ENCODE measurements at places on chromosomes 4 and X.

DNA sequence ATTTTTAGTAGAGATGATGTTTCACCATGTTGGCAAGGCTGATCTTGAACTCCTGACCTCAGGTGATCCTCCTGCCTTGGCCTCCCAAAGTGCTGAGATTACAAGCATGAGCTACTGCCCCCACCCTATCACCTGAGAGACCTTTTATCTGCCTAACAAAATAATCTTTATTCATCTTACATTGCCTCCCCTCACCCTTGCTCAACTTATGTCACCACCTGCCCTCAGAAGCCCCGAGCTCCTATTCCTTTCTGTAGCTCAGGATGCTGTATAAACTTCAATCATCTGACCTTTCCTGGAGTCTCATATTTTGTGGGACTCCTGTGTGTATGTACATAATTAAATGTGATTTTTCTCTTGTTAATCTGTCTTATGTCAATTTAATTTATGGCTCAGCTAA lies 29.7 kb upstream of the ENPP6 start:
- DNase-seq = no peak

GRCh38 chr4:111991163-111991562 lies 154.1 kb upstream of the FAM241A start:
- no peak for DNase-seq

GRCh38 chr4:101200561-101200960 lies 146.8 kb downstream of the PPP3CA start:
- DNase-seq = peak; percentile 87

- DNase-seq = no peak
These were observed 96.7 kb downstream of the AREG start for GRCh38 chr4:74541667-74542066.

DNA sequence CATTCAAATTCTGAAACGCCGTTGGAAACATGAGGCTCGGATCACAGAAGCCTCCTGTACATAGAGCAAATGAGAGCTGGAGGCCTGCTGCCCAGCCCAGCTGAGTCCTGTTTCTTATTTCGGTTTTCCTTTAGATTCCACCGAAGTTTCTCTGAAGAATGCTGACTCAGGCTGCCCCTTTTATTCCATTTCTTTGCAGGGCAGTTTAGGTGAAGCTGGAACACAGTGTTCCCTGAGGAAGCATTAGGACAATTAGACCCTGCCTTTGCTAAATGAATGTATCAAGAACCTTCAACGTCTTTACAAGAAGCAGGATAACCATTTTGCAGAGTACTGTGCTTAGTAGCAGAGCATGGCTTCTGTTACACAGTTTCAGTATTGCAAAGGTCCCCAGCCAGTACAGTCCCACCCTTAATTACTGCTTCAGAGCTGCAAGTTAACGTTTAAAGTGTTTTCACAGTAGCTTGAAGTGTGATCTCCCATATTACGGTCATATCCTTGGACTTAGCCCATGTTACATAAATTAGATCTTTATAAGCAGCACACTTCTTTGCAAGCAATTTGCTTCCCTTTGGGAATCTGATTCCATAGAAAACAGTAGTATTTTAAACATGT lies 117.0 kb downstream of the TBL1X start:
- no peak for DNase-seq

- no peak for DNase-seq
These were observed 86.4 kb downstream of the LDB2 start for GRCh38 chr4:16812041-16812440.

- DNase-seq = no peak
These were observed 1.9 kb upstream of the PRR27 start for GRCh38 chr4:70152088-70152487.

DNA sequence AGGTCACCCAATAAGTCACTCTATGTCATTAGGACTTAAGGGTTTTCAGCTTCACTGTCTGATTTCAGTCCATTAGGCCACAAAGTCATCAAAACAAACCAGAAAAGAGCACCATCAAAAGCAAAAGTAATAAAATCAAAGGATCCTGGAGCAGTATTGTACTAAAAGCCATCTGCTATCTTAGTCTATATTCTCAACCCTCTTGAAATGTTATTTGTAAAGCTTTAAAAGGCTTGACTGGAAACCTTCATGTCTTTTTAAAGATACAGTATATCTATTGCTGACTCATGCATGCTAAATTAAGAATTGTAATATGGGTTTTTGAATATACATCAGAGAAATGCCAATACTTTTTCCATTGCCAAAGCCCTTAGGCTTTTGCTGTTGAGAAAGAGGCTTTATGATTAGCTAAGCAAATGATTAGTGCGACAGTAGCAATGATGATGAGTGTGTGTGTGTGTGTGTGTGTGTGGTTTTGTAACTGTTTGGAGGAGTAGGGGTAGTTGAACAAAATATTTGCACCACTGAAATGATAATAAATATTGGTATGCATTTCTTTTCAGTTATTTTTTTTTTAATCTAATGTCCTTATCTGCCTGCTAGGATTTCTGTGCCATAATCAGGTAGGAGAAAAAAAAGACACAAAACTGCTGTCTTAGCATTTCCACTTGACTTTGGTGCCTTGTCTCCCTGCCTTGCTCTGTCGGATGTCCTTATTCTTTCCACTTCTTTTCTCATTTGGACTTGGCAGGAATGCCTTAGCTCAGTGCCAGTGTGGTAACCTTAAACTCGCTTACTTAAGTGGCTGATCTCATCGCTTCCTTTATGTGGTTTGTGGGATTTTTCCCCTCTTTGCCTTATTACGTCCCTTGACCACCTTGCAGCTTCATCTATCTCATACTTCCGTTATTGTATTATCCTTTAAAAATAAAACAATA lies 119.7 kb downstream of the PCDH7 start:
- no peak for DNase-seq

DNA sequence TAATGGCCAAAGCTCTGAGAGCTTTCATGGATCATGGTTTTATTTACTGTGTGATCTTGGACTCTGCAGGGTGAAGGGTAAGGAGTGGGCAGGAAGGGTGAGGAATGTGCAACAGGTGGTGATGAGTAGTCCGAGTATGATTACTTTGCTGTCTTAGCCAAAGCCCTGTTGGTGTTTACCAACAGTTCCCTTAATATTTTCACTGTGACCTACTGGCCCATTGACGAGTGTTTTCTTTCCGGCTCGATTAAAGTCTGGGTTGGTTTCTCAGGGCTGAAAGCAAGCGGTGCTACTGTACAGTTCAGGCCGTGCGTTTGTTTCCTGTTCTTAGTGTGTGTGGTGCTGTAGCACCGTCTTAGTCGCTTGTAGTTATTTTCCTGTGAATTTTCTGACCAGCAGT lies 2.6 kb downstream of the ARHGAP24 start:
- DNase-seq = no peak

DNA sequence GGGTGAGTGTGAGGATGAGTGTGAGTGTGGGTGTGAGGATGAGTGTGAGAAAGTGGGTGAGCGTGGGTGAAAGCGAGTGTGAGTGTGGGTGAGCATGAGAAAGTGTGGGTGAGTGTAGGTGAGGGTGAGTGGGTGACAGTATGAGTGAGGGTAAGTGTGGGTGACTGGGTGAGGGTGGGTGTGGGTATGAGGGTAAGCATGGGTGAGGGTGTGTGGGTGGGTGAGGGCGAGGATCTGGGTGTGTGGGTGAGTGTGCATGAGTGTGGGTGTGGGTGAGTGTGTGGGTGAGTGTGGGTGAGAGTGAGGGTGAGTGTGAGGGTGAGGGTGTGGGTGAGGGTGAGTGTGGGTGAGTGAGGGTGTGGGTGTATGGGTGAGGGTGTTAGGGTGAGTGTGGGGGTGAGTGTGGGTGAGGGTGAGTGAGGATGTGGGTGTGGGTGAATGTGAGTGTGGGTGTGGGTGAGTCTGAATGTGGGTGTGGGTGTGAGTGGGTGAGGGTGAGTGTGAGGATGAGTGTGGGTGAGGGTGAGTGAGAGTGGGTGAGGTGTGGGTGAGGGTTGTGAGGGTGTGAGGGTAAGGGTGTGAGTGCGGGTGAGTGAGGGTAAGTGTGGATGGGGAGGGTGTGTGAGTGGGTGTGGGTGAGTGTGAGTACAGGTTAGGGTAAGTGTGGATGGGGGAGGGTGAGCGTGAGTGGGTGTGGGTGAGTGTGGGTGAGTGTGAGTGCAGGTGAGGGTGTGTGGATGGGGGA lies 48.9 kb downstream of the ING2 start:
- no peak for DNase-seq

GRCh38 chr4:14800977-14801376 lies 201.3 kb upstream of the CPEB2 start:
- no peak for DNase-seq

DNA sequence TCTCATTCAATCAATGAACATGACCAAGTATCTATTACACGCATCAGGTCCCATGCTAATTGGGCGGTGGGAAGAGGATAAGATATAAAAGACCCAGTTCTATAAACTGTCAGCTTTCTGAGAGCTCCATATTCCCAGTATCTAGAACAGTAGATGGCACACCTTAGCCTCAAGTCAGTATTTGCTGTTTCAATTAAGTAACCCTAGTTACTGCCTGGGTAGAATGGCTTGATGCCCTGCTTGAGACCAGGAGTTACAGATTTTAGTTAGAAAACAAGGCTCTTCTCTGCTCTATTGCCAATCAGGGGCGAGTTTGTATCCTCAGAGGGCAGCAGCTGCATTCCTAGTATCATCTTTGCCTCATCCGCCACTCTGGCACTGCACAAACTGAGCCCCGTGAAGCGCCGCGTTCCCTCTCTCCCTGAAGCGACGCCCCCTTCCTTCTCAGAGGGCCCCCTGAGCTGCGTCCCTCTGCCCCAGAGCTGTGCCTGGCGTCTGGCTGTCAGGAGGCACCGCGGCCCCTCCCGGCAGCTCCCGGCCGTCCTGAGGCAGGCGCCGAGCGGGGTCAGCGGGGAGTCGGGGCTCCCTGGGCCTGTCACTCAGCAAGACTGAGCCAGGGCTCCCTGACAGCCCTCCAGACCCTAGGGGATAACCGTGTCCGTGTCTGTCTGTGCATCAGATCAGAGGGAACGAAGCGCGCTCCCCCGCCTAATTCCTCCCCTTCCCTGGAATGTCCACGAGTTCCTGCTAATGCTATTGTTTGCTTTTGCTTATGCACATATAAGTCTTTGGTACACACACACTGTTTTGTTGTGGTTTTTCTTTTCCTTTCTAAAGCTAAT lies 212.4 kb upstream of the TTC29 start:
- peak; percentile 27 for DNase-seq

- no peak for DNase-seq
These were observed 616.7 kb downstream of the RAPGEF2 start for GRCh38 chr4:159719531-159719930.

GRCh38 chrX:21382715-21383114 lies 8.5 kb downstream of the CNKSR2 start:
- no peak for DNase-seq

DNA sequence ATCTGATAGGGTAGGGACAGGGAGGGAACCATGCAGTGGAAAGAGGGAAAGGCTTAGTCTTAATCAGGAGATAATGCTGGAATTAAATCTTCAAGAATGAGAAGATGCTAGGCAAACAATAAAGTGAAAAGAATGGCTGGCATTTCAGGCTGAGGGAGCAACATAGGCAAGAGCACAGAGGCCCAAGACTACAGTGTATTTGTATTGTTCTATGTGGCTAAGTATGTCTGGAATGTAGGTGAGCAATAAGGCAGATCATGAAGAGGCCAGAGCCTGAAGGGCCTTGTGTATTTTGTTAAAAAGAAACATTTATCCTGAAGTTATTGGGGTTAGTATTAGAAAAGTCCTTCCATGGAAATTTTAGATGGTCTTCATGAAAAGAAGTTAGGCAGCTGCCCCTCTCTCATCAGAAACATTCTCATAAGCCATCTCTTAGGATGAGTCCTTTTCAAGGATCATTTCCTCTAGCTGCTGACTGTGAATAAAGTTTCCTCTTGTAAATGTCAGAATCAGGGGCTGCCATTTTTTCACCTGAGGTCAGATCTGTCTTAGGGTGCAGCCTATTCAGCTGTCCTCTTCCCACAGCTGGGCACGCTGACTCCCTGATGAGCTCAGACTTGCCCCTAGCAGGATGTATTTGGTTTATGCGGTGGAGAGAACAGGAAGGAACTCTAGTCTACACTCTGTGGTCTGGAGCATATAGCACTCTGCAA lies 46.3 kb downstream of the ATP10D start:
- peak; percentile 69 for DNase-seq

- peak; percentile 37 for DNase-seq
These were observed 70.0 kb downstream of the MGST2 start for GRCh38 chr4:139735381-139736273.

- no peak for DNase-seq
These were observed 124.6 kb downstream of the GABRB1 start for GRCh38 chr4:47155919-47156318.

- no peak for DNase-seq
These were observed 529.2 kb downstream of the RAPGEF2 start for GRCh38 chr4:159632031-159632430.

- DNase-seq = no peak
These were observed 248.6 kb downstream of the PCDH18 start for GRCh38 chr4:137283737-137284136.

- no peak for DNase-seq
These were observed 57.7 kb downstream of the THOC2 start for GRCh38 chrX:123675154-123675553.

DNA sequence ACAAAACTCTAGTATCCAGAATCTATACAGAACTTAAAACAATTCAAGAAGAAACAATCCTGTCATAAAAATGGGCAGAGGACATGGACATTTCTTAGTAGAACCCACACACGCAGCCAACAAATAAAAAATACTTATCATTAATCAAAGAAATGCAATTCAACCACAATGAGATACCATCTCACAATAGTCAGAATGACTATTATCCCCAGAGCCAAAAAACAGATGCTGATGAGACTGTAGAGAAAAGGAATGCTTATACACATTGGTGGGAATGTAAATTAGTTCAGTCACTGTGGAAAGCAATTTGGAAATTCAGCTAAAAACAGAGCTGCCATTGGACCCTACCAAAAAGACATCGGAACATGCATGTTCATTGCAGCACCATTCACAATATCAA lies 37.9 kb downstream of the RAB40AL start:
- no peak for DNase-seq

DNA sequence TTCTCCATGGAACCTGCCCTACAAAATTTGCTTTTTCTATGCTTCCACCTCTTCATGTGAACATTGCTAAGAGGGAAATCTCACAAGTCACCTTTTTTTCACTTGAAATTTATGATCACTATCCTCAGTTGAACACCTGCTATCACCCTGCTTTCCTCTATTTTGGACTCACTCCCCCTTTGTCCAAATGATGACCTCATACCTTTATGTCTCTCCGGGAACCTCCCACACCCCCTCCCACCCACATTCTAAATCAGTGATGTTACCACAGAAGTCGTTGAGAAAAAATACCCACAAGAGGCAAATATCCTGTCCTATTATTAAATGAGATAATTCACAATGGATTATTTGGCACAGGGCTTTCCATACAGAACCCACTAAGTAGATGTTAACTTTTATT lies 156.5 kb downstream of the RNF150 start:
- DNase-seq = no peak

Measured in kidney capillary endothelial cell (primary cell).